ENCODE measurements at places on chromosomes 3 and 15.

GRCh38 chr3:177443469-177443868 is 246.2 kb upstream of the TBL1XR1 start:
- no peak for DNase-seq

DNA sequence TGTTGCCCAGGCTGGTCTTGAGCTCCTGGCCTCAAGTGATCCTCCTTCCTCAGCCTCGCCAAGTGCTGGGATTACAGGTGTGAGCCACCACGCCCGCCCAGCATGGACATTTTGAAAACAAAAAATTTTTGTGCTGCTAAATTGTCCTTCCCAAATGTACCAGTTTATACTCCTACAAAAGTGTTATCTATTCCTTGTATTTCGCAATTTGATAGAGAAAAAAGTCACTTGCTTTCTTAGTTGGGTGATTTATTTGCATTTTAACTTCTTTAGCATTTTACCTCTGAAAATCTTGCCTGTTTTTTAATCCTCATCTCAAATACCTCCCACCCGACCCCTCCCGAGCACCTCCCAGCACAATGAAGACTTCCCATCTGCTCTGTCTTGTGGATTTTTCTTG is 46.8 kb downstream of the PDE8A start:
- DNase-seq, result no peak

GRCh38 chr15:101407439-101407838 is 82.1 kb downstream of the PCSK6 start:
- no peak for DNase-seq

- DNase-seq, result no peak
Observed at GRCh38 chr3:65356331-65357248, 668.8 kb upstream of the ADAMTS9 start.

DNA sequence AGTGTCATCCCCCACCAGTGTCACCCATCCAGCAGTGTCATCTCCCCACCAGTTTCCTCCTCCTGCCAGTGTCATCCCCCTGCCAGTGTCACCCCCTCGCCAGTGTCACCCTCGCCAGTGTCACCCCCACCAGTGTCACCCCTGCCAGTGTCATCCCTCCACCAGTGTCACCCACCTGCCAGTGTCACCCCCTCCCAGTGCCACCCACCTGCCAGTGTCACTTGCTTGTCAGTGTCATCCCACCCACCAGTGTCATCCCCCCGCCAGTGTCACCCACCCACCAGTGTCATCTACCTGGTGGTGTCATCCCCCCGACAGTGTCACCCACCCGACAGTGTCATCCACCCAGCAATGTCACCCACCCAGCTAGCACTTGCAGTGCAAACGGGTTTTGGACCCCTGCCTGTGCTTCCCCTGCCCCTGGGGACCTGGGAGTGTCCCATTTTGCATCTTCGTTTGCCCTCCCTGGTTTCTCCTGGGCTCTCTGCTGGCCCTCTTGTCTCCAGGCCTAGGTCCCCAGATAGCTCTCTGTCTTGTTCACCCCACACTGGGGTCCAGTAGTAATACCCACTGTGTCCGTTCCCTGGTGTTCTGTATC is 99.8 kb upstream of the PRR20G start:
- no peak for DNase-seq

GRCh38 chr3:56754741-56755417 is 46.9 kb downstream of the ARHGEF3 start:
- peak; percentile 42 for DNase-seq

- no peak for DNase-seq
Observed at GRCh38 chr3:70703305-70704102, 391.1 kb upstream of the MDFIC2 start.

DNA sequence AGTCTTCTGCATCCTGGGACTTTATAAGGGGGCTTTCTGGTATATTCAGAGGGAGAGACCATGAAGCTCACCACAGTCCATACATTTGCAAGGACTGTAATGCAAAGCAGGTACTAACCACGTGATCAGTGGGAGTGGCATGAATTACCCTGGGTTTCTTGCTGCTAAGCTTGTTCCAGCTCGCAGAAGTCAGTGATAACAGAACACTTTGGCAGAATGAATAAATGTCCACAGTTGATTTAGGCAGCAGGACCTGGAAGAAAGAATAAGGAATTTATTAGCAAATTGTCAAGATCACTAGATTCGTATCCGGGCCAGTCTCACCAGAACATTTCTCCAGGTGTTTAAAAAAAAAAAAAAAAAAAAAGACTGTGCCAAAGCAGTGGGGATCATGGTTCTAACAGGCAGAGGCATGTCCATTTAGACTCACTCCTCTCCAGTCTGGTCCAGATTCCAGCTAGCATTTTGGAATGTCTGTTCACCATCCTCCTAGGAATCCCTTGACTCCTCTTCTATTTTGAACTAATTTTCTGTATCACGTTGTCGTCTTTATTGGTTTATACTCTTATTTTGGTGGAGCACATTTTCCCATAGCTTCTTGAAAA is 24.5 kb downstream of the HHLA2 start:
- DNase-seq, result no peak

GRCh38 chr3:62370112-62370857 is 3.1 kb downstream of the FEZF2 start:
- DNase-seq, result no peak

DNA sequence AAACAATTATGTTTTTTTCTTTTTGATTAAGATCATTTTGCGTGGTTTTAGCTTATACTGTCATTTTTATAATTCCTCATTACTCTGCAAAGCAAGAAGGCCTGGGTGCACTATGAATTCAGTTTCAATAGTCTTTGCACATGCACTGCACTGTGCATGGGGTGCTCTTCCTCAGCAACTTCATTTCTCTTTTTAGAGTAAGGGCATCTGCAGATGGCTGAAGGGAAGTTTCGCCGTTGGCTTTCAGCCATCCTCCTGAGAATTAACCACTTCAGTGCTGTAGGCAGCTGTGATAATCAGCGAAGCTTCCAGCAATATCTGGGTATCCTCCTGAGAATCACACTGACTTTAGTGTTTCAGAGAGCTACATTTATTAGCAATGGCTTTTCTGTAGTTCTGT is 284.8 kb downstream of the GBE1 start:
- DNase-seq, result no peak

DNA sequence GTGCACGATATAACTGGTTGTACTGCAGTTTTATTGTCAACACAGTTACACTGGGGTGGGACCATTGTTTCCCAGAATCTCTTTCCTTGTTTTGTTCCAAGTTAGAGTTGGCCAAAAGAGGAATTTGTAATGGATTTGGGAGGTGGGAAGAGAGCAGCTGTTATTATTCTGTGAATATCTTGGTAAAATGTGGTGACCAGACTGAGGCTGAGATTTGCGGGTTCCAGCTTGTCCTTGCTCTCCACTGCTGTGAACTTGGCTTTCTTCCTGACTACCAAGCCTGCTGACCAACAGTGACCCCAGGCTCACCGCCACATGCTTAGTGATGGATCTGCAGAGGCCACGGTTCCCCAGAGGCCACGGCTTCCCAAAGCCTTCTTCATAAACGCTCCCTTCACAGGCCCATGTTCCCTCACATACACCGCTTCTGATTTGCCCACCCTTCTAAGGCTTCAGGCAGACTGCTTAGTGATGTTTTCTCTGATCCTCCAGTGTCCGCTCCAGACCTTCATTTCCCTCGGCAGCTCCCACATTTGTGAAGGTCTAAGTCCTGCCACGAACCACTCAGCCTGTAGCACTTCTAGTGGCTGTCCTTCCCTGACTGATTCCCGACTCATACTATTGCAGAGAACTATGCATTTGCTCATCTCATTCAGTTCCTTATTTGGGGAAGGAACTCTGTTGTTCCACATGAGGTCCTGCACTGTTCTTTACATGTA is 525.5 kb upstream of the RGMA start:
- no peak for DNase-seq

DNA sequence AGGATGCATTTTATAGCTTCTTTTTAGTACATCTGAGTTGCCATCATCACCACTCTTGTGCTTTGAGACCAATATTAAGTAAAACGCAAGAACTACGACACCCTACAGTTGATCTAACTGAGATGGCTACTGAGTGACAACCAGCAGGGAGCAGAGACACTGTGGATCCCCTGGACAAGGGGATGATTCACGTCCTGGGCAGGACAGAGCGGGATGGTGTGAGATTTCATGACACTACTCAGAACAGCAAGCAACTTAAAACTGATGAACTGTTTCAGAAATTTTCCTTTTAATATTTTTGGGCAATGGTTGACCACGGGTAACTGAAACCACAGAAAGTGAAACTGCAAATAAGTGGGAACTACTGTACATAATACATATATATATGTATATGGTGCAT is 299.2 kb downstream of the ADAMTS17 start:
- DNase-seq, result no peak

- DNase-seq, result no peak
Observed at GRCh38 chr3:31567036-31567435, 34.3 kb downstream of the STT3B start.

DNA sequence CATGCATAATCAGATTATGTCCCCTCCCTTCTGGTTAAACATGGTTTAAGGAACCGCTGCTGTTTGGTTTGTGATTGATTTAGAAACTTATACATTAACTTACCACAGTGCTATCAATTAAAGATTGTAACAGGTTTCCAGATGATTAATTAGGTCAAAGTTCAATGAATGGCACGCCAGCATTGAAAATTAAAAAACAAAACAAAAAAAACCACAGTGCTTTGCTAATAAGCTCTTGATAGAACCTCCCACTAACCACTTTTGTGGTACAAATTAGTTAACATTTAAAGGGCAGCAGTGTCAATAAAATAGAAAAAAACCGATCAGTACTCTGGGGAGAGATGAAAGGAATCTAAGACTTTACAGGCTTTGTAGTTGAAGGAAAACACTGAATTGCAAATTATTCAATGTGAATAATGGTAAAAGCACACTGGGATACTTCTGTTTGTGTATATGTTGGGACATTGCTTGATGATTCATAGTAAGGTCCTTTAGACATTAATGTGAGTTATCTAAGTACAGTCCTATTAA is 7.6 kb upstream of the C3orf38 start:
- DNase-seq, result no peak

DNA sequence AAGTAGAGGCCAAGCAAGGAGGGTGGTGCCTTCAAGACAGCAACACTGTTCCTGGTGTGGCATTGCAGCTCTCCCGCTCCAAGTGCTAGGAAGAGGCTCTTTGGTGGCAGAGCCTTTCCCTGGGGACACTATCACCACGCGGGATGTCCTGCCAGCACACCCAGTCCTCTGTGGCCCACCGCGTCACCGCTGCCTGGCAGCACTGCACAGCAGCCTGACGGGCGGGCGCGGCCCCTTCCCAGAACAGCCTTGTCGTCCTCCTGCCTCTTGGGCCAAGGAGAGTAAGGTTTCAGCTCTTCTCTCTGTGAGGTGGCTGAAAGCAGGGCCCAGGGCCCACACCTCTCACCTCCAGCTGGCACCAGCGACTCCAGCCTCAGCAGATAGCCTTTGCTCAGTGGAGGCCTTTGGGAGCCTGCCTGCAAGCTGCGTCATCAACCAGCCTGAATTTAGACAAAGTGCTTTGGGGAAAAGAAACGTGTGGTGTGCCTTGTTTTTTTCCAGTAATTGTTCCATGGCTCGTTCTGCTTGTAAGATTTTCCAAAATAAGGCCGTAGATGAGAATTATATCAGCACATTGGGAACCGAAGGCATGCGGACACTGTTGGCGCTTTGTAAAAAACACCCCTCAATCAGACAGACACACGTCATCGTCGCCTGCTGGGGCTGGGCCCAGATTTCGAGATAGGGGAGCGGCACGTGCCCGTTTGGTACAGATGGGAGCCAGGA is 65.0 kb downstream of the AAGAB start:
- peak; percentile 14 for DNase-seq

DNA sequence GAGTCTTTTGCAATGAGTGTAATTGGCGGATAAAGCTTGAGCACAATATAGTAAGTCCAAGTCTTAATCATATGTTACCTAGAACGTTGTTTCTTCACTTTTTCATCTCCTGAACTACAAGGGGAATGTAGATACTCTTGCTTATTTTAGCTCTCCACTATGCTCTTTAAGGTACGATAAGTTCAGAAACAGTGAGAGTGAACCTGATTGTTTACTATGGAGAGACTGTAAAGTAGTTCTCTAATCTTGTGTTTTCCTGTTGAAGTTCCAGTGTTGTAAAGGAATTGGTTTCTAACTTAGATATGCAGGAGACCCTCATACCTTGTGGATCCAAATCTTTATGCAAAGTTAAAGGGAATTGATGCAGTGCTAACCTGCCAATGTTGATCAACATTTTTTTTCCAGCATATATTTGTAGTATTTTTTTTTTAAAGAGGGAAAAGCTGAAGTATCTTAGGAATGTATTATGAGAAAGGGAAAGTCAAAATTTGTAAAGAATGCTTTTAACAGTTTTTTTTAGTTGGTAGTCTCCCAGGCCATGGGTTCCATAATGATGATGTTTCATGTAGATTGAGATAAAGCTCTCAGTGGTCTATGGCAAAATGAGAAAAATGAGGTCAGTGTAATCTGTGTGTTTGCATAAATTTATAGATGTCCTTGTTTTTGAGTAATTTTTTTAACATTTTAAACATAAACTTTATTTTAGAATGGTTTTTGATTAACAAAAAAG is 14.9 kb downstream of the ATP11B start:
- no peak for DNase-seq

- DNase-seq, result no peak
Observed at GRCh38 chr3:24439021-24439420, 55.6 kb downstream of the THRB start.

DNA sequence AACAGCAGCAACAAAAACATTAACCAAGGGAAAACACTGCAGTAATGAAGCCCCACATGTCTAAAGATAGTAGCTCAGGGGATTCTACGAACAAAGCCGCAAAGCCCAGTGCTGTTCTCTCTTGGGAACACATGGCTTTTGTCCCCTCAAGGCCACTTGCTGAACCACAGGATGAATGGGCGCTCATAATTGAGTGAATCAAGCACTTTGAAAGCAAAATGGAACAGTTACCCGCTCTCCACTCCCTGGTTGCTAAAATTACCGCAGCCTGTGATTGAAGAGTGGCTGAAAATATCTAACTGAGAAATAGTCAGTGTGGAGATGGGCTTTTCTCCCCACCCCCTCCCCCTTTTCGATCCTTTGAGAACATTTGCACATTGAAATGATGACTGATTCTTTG is 39.6 kb downstream of the RASGRF1 start:
- no peak for DNase-seq

DNA sequence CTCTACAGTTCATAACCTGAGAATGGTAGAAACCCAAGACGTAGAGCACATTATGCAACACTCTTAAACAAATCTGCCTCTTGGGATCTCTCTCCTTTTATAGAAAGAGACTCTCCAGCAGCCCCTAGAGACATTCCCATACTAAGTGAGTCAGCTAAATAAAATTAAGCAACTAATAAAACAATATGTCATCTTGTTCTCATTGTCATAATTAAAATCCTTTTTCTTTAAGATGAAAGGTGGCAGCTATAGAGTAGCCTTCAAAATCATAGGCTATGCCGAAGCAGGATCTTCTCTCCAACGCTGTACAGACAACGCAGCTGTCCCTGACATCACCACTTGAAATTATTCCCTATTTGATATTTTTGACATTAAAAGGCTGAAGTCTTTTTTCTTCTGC is 790.0 kb downstream of the FHIT start:
- no peak for DNase-seq

GRCh38 chr3:81799403-81799802 is 38.0 kb upstream of the GBE1 start:
- DNase-seq, result no peak

- no peak for DNase-seq
Observed at GRCh38 chr3:65778968-65779367, 259.8 kb downstream of the MAGI1 start.
